ENCODE measurements at places on chromosomes 12 and 14.

DNA sequence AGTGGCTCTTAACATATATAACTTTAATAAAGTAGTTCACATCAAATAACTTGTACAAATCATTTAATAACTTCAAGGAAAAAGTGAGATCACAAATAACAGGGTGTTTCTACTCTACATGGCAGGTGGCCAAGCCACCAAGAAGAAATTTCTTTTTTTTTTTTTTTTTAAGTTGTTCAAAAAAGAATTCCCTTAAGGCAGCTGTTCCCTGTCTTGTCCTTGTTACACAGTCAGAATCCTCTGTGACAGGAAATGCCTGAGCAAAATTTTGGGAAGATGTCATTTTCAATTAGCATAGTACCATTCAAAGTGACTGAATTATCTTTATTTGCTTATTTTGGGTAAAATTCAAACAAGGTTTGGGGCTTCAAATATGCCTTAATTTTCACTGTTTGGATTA is 79.4 kb downstream of the LIN7A start:
- DNase-seq: no peak

GRCh38 chr12:1421091-1421846 is 173.1 kb downstream of the FBXL14 start:
- no peak for DNase-seq

- DNase-seq: no peak
Observed at GRCh38 chr14:95444132-95445129, 72.0 kb downstream of the SYNE3 start.

GRCh38 chr14:68786491-68787091 is 6.3 kb downstream of the ZFP36L1 start:
- DNase-seq: no peak

DNA sequence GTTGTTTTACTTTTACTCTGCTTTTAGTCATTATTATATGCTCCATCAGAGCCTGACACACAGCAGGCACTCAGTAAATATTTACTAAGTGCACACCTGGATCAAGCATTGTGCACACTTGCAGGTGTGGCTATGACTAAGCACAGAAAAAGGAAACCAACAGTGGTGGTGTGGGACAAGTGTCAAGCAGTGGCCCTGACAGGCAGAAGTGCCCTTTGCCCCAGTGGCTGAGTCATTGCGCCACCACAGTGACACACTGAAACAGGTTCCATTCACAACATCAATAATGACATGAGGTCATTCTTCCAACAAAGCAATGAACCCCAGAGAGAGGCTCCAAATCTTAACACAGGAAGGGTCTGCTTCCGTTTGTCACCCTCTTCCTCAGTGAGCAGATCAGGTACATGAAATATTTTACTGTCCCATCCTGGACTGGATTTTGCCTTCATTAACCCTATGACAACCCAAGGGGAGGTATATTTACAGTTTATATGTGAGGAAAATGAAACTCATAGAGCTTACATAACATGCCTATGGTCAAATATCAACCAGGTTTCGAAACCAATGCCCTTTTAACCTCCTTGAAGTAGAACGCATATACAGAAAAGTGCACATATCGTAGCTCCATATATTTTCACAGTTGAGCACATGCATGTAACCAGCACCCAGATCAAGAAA is 82.6 kb upstream of the GTF2A1 start:
- DNase-seq: no peak

GRCh38 chr14:100037353-100037752 is 27.9 kb upstream of the EVL start:
- no peak for DNase-seq

DNA sequence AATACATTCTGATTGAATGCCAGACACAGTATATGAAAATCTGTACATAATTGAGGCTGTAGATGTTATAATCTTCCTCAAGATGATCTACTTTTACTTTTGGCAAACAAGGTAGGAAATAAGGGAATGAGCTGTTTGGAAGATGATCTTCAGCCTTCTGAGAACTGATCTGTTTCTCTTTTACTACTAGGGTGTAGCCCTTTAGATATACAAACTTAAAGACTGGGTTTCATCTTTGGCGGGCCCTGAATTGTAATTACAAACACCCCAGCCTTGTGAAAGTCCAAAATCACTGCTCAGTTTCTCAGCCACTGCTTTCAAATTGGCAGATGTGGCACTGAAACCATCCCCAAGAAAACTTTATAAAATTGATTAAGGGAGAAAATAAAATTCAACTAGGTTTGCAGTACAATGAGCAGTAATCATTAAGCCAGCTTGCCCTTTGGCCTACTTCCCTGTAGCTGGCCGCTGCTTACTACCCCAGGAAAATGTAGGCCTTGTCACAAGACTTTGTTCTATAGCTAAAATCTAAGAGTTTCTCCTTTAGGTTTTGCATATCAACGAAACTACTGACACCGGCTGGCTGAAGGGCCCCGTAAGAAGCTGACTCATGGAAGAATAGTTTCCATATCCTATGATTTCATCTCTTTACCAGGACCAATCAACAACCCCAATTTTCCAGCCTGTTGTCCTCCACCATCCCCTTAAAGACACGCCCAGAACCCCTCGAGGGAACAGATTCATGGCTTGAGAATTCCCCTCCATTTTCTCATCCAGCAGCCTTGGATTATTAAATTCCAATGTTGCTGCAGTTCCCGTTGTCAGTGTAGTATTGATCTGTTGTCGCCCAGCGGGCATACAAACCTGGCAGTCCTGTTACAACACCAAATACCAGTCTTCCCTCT is 210.8 kb downstream of the PCNX1 start:
- DNase-seq: no peak

DNA sequence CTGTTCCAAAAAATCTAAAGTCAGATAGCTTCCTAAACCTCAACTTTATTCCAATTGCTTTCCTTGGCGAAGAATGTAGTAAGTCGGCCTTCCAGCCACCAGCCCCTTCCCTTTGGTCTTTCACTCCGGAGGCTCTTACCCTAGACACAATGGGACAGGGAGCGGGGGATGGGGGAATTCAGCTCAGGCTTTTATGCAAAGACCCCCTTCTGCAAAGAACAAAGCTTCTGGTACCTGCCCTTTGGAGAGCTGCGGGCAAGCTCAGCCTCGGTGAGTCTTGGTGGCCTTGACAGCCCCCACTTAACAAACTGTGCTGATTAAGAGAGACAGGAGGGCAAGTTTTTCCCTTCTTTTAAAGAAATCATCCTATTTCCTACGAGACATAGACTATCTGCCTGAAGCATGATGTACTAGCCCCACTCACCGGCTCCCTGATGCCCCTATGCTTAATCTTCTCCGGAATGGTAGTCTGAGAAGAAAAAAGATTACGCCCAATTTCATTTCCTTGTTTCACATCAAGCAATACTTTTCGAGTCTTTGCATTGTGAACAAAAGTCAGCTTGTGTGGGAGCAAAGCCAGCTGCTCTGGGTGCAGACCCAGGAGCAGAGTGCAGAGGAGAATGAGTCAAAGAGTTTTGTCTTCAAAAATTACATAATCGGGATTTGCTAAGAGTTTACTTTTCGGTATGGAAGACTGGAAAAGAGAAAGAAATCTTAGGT is 1.5 kb upstream of the NANOG start:
- DNase-seq: no peak
